ENCODE measurements at places on chromosomes 4 and X. TPM values are rescaled to one million over a fixed set of nuclear protein-coding genes. Genes with fewer than 3 reads are reported as not detected.
A peak's percentile ranks its signal among the peaks of the same experiment; 100 is the strongest.

DNA sequence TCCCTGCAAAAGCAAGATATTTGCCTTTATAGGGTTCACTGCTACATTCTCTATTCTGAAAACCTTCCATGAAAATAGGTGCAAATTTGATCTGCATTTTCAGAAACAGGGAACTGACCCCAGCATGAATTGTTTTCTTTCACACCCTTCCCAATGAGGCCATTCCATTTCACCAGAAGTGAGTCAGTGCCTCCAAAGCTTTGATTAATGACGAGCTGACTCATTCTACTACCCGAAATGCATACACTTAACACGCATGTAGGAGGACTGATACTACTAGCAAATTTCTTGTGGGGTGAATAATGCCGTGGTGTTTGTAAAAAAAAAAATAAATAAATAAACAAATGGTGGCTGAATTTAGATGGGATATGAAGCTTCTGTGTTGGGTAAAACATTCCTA lies 146.9 kb upstream of the FGF13 start:
- peak; percentile 12 for DNase-seq

GRCh38 chr4:6960628-6961412 lies 51.2 kb downstream of the TBC1D14 start:
- no peak for DNase-seq

- DNase-seq: no peak
Measured at GRCh38 chr4:123787512-123788080, 391.0 kb downstream of the SPRY1 start.

GRCh38 chr4:1502501-1502886 lies 96.3 kb upstream of the NKX1-1 start:
- DNase-seq: no peak

GRCh38 chr4:124097447-124097846 lies 615.1 kb downstream of the ANKRD50 start:
- no peak for DNase-seq

The TBC1D9 gene
- total RNA-seq: 0.13 TPM

The BGN gene
- 0.11 TPM for total RNA-seq

The FRMPD4 gene
- not detected for total RNA-seq

DNA sequence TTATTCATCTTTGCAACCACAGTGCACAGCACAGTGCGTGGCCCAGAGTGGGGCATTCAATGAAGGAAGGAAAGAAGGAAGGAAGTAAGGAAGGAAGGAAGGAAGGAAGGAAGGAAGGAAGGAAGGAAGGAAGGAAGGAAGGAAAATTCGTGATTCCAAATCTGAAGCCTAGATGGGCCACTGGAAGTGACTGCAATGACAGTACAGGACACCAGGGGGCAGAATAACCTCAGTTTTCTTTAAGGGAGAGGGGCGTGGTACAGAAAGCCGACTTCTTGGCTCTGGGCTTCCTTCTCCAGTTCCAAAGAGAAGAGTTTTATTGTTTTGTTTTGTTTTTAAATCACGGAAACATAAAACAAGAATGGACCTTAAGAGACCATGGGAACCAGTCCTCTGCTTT lies 47.8 kb downstream of the APLN start:
- peak; percentile 71 for DNase-seq

The NPY1R gene
- total RNA-seq: 0.13 TPM

- no peak for DNase-seq
Measured at GRCh38 chrX:119981286-119982070, 37.9 kb upstream of the NKAP start.

The LRIT3 gene
- total RNA-seq: not detected

GRCh38 chr4:152265149-152265621 lies 270.7 kb downstream of the FBXW7 start:
- peak; percentile 19 for DNase-seq

The ARHGEF6 gene
- total RNA-seq: 10.4 TPM

GRCh38 chr4:122218762-122219161 lies 66.6 kb downstream of the BLTP1 start:
- no peak for DNase-seq

- no peak for DNase-seq
Measured at GRCh38 chrX:96474029-96474740, 210.5 kb upstream of the DIAPH2 start.

GRCh38 chr4:14157262-14157661 lies 529.7 kb upstream of the BOD1L1 start:
- DNase-seq: no peak

- DNase-seq: no peak
Measured at GRCh38 chr4:111530446-111530845, 614.8 kb upstream of the FAM241A start.

GRCh38 chr4:31106419-31106818 lies 386.2 kb downstream of the PCDH7 start:
- no peak for DNase-seq

The PRDM8 gene
- 0.07 TPM for total RNA-seq

The POLA1 gene
- 35.4 TPM for total RNA-seq

DNA sequence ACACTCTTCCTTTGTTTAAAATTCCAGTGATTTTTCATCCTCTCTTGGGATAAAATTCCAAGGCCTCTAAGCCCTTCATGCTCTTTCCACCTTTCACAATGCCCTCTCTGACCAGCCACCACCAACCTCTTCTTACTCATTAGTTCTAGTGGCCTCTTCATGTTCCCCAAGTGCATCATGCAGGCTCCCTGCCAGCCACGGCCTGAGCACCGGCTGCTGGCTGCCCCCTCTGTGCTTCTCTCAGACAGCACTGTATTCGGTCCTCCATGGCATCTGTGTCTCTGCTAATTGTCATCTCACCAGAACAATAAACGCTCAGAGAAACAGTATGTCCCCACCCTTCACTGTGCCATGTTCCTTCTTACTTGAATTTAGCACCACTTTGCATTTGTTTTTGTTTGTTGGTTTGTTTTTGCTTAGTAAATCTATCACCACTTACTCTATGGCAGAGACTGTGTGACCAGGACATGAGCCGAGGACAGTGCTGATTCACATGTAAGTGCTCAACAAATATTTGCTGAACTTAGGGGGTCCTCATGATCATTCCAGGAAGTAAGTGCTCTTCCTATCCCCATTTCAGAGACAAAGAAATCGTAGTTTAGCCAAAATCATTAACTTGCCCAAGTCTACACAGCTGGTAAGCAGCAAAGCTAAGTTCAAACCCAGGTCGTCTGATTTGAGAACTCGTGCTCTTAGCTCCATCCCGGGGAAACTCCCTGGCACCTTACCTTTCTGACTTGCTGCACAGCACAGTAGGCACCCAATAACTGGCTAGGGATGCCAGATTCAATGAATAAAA lies 77.1 kb upstream of the UCP1 start:
- DNase-seq: no peak

DNA sequence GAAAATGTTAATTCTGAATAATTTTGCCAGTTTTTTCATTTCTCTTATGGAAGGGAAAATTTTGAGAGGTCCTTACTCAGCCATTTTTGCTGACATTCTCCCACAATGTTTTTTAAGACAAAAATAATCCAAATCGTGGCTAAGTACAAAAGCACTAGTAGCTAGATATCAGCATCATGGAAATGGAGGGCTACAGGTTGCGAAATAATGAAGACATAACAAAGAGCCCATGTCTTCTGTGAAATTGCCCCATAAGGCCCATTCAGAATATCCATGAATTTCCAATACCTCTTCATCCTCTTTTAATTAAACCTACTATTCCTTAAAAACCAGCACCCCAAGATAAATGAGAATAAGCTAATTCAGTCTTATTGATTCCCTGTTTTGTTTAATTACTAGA lies 107.4 kb downstream of the HNRNPD start:
- DNase-seq: no peak

All from K562 (cell line).